ENCODE measurements at places on chromosomes 2 and 18.

GRCh38 chr2:236566596-236566995 is 3.0 kb upstream of the ACKR3 start:
- DNase-seq, result no peak

DNA sequence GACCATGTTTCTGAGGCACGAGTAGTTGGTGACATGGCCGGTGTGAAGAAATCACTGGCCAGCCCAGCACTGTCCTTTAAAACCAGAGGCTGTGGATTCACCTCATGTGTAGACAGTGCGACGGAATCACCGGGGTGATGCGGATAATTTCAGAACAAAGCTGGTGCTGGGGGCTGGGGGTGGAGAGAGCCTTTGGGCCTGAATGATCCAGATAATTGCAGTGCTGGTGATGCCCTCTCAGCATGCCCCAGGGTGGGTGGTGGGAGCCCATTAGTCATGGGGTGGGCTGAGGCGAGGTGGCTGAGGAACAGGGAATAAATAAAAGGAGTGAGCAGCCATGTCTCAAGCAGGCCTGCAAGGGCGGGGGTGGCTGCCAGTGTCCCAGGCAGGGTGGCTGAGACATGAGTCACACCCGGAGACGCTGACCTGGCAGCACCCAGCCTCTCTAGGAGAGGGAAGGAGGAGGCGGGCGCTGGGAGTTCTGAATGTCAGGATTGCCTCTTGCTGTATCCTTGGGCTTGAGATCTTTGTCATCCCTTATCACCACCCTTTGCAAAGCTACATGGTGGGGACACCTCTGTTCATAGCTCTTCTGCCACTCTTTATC is 151.1 kb upstream of the MSH6 start:
- DNase-seq, result no peak

GRCh38 chr2:213175673-213176247 is 24.3 kb upstream of the IKZF2 start:
- DNase-seq, result no peak

DNA sequence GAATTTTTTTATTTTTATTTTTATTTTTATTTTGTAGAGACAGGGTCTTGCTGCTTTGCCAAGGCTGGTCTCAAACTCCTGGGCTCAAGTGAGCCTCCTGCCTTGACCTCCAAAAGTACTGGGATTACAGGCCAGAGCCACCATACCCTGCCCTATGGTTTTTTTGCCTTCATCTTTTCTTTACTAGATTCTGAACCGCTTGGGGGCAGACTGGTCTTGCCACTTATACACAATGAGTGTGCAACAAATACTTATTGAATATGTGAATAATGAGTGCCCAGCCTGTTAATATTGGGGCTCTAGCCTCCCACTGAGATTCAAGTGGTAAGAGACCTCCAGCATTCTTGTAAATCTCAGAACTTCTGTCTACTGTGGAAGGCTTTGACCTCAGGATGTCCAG is 3.9 kb downstream of the NCK2 start:
- no peak for DNase-seq

DNA sequence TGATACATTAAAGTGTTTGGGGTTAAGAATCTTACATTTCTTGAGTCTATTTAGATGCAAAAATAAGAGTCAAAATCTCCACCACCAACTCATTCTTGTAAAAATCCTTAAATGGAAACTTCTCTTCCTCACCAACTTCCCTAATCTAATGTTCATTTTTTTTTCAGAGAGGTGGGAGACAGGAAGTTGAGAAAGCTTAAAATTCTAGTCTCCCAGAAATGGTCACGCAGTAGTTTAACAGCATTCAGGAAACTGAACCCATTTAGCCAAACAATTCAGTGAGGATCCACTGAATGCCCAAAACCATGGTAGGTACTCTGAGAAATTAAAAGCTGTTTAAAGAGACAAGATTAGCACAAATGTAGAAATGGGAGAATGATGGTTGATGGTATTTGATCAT is 69.0 kb downstream of the TXNL1 start:
- no peak for DNase-seq

GRCh38 chr2:23767876-23768621 is 158.9 kb downstream of the ATAD2B start:
- DNase-seq, result no peak

DNA sequence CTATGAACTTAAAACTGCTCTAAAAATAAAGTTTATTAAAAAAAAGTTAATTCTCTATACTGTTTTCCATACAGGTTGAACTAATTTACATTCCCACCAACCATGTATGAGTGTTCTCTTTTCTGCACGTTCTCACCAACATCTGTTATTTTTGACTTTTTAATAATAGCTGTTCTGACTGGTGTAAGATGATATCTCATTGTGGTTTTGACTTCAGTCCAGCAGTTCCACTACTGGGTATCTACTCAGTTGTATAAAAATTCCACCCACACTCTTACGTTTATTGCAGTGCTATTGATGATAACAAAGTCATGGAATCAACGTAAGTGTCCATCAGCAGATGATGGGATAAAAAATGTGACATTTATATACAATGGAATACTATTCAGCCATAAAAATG is 33.7 kb downstream of the SPAG16 start:
- DNase-seq, result no peak

- no peak for DNase-seq
Measured at GRCh38 chr2:215790523-215791421, 222.6 kb downstream of the MREG start.

- DNase-seq, result no peak
Measured at GRCh38 chr2:96927405-96928171, 57.7 kb upstream of the SEMA4C start.

Measured in endothelial cell (in vitro differentiated cells).